ENCODE measurements at places on chromosomes 6 and 20.

DNA sequence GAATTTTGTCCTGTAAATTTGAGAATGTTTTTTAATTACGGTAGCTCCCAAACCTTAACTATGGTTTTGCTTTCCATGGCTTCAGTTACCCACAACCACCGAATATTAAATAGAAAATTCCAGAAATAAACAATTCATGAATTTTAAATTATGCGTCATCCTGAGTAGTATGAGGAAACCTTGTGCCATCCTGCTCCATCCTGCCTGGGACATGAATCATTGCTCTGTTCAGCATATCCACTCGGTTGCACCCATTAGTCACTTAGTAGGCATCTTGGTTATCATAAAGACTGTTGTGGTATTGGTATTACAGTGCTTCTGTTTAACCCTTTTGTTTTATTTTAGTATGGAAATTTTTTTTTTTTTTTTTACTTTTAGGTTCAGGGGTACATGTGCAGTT lies 39.7 kb downstream of the KCNS1 start:
- no peak for DNase-seq

DNA sequence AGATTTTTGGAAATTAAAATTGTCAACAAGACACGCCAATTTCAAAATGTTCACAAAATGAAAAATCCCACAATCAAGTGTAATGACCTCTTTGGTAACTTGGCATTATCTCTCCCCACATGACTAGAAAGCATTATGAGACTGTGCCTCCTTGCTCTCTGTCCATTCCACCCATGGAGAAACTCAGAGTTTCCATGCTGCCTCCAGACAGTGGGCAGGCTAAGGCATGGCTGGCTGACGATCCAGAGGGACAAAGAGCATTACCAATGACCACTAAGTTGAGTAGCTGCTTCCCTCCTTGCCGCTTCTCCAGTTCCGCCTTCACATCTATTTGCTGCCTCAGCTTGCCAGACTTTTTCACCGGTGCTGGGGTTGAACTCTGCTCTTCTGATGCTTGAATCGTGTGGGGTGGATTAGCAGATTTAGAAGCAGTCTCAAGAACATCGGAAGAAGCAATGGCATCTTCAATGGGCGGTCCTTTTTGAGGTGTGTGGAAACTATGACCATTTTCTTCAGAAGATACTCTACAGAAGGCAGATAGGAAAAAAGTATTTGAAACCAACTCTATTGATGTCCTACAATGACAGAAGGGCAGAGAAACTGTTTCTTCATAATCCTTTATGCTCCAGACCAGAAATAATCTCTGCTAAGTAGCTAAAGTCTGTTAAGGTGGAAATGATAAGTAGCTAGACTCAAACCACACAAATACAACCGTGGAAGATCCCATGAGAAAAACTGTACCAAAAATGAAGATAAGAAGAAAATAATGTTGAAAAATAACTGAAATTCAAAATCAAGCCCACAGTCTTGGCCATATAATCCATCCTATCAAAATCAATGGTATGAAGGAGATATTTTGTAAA lies 47.5 kb upstream of the ALDH8A1 start:
- DNase-seq = no peak

DNA sequence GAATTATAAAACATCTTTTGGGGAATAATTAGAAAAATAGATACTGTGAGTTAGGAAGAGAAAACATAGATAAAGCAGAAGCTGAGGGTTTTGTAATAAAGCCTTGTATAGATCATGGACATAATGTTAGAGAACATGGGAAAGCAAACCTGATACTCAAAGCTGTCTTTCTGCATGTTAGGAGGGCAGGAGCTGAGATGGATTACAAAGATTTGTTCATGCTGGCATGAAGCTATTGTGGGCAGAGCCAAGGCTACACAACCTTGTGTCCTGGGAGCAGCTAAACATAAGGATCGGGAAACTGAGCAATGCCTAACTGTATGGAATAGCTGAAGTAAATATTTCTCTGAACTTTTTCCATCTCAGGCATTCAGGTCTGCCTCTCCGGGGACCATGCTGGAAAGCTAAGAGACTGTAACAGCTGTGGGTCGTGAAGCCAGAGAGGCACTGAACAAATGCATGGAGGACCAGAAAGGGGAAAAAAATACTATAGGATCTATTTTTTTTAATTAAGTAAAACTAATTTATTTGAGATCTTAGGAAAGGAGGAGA lies 28.2 kb upstream of the CNKSR3 start:
- DNase-seq = no peak

- no peak for DNase-seq
These were observed 12.6 kb downstream of the TINAG start for GRCh38 chr6:54320871-54321270.

GRCh38 chr6:96851858-96852257 lies 14.6 kb upstream of the GPR63 start:
- DNase-seq = no peak

- DNase-seq = no peak
These were observed 14.3 kb downstream of the TTPAL start for GRCh38 chr20:44489931-44490330.

- DNase-seq = no peak
These were observed 20.2 kb upstream of the PIM1 start for GRCh38 chr6:37149745-37150144.

DNA sequence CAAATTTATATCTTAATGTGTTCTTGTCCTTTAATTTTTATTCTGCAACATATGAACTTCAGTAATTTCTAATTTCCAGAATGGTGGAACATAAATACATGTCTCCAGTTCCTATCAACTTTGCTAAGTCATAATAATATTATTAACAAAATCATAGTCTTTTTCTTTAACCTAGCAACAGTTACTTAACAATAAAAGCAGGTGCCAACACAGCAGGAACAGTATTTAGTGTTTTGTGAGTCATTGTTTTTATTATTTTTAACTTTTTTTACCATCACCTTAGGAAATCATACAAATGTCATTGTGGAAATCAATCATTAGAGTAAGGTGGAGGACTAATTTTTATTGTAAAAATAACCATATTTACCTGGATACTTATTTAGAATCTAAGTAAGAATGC lies 133.5 kb downstream of the PLCB1 start:
- no peak for DNase-seq

GRCh38 chr6:107246972-107247615 lies 131.8 kb upstream of the BEND3 start:
- DNase-seq = no peak

- no peak for DNase-seq
These were observed 7.4 kb downstream of the TNFAIP3 start for GRCh38 chr6:137874204-137875057.

DNA sequence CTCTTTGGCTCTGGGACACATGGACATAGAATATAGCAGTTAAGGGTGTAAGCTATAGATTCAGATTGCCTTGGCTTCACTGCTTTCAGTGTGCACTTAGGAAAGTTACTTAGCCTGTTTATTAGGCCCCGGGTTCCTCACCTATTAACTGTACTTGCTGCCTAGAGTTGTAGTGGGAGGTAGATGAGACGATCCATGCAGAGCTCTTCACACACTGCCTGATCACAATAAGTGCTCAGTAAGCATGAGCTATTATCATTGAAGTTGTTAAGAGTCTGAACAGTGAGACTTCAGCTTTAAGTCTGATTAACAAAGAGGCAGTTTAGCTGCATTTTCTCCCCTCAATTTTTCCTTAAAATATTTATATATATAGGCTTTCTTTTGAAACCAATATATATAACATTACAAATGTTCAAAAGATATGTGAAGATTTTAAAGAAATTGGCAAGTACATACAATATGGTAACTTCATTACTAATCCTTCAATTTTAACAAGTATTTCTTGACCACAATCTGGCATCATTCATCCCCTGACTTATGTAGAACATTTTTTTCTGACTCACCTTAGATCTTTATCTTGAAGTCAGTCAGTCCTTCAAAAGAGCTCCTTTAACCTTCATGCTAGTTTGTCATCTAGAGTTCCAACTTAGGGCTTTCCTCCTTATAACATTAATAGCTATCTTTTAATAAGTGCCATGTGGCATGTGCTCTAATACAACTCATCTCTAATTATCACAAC lies 20.5 kb upstream of the SUPT3H start:
- DNase-seq = no peak

DNA sequence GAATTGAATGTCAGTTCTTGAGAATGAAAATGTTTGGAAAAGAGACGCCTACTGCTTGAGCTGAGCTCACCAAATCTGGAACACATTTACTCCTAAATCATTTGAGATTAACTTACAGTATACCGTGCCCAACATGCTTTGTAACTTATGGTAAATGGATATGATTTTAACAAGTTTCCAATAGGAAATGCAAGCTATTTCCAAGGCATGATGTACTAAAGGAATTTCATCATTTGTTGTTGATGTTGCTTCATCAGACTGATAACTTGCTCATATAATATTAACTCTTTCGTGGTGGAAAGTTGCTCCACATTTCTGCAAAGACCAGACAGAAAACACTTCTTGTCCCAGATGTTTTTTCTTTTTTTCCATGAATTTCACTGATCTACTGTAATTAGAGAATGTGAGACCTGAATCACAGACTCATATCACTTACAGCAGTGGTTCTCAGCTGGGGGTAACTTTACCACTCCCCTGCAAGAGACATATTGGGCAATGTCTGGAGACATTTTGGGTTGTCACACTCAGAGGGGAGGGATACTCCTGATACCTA lies 116.6 kb upstream of the TRAF3IP2 start:
- DNase-seq = no peak

- no peak for DNase-seq
These were observed 83.0 kb upstream of the MRPS10 start for GRCh38 chr6:42300701-42301100.

DNA sequence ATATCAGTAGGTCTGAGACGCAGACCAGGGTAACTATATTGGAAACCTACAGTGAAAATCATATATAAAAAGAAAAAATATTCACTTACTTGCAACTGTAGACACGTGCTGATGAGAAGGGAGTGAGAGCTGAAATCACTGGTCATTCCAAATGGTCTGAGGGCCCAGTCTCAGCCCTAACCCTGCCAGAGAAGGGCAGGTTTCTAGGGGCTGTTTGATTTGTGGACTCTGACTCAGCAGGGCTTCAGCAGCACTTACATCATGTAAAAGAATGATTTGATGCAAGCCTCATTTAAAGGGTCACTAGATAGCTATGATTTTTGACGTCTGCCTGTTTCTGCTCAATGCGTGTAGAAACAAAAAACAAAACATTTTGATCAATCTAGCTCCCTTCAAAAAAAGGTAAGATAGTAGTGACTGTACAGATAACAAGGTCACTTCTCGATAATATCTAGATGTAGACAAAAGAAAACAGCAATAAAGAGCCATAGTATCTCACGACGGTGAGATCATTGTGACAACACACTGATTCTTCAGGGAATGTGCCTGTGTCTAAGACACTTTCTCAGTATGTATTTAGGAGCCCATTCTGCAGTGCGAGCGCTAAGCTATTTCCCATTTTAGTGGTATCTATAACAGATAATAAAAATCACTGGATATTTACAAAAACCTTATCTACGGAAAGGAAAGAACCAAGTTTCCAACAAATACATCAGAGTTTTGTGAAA lies 307.2 kb downstream of the HIVEP2 start:
- DNase-seq = no peak

GRCh38 chr6:147676495-147677199 lies 168.2 kb downstream of the SAMD5 start:
- no peak for DNase-seq

Measured in NCI-H526 (cell line).